ENCODE measurements at places on chromosomes 6 and 20. TPM values are rescaled to one million over a fixed set of nuclear protein-coding genes. Genes with fewer than 3 reads are reported as not detected.

The HAO1 gene
- total RNA-seq = not detected

The BIRC7 gene
- total RNA-seq = 0.71 TPM

GRCh38 chr20:24141111-24141510 lies 152.5 kb upstream of the GGTLC1 start:
- no peak for DNase-seq

- peak; percentile 2 for DNase-seq
Observed at GRCh38 chr20:1702328-1702727, 44.7 kb upstream of the SIRPG start.

The GINS1 gene
- total RNA-seq = 3.1 TPM

The CALHM4 gene
- total RNA-seq = not detected

- DNase-seq = no peak
Observed at GRCh38 chr6:101722991-101723579, 329.6 kb downstream of the GRIK2 start.

DNA sequence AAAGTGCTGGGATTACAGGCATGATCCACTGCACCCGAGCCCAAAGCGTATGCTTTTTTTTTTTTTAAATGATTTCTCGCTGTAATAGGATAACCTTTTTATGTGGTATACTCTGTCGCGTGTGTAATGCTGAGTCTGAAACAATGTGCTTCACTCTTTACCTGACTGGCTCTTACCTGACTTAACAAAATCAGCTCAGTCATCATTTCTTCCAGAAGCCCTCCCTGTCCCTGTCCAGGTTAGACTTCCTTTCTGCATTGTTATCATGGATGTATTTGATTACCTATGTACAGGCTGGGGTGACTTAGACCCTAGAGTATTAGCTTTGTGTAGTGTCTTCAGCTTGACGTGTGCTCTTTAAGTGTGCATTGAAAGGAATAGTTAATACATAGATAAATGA lies 67.1 kb downstream of the NCOA7 start:
- DNase-seq = no peak

DNA sequence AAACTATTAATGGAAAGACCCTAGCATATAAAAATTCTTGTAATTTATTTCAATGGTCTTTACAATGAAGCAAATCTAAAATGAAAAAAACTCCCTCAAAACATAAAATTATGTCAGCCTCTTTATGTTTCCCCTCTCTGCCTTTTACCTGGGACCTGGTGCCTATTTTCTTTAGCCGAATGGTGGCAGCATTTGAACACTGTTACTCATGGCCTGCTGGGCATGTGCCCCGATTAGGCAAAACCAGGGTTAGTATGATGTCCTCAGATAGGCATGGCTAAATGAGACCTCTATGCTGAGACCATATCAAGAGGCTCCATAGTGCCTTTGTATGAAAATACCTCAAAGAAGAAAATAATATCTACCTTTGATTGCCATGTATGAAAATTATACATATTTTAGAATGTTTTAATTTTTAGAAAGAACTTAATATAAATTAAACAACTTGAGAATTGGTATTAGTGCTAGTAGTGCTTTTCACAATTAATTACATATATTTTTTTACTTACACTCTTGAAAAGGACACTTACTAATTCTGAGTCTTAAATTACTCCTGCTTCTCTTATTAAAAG lies 22.5 kb upstream of the C6orf58 start:
- peak; percentile 11 for DNase-seq

The IL20RA gene
- 4.7 TPM for total RNA-seq

The SYCP2 gene
- total RNA-seq = 1.9 TPM

- DNase-seq = no peak
Observed at GRCh38 chr20:39108746-39109145, 146.6 kb downstream of the DHX35 start.

Measured in lung (tissue), 17 donors.